ENCODE measurements at places on chromosomes 11 and 22. TPM values are rescaled to one million over a fixed set of nuclear protein-coding genes. Genes with fewer than 3 reads are reported as not detected.
A peak's percentile ranks its signal among the peaks of the same experiment; 100 is the strongest.

Gene SHISAL1
- 0.26 TPM for total RNA-seq

Gene FERMT3
- total RNA-seq = 6.3 TPM

Gene FOXRED1
- total RNA-seq = 26.6 TPM

Gene ALKBH3
- total RNA-seq = 19.8 TPM

Gene ZNRF3
- total RNA-seq = 11.5 TPM

Gene SMTN
- 183 TPM for total RNA-seq

Gene CLCF1
- 18.0 TPM for total RNA-seq

Gene CCDC88B
- 11.7 TPM for total RNA-seq

Gene PRODH
- total RNA-seq = 1.7 TPM

Gene ACRV1
- not detected for total RNA-seq

Gene OR8D1
- total RNA-seq = not detected

Gene TESMIN
- total RNA-seq = 0.78 TPM

Gene FXYD6
- total RNA-seq = 28.6 TPM

Gene PPFIBP2
- 13.0 TPM for total RNA-seq

Gene MS4A10
- not detected for total RNA-seq

Gene TMPRSS5
- 0.16 TPM for total RNA-seq

Gene ROBO4
- total RNA-seq = 21.6 TPM

Gene HOATZ
- total RNA-seq = not detected

Gene KLHL35
- total RNA-seq = 1.4 TPM

GRCh38 chr11:127345819-127346459 lies 345.4 kb upstream of the KIRREL3 start:
- no peak for DNase-seq

GRCh38 chr11:127274328-127274676 lies 273.7 kb upstream of the KIRREL3 start:
- no peak for DNase-seq

DNA sequence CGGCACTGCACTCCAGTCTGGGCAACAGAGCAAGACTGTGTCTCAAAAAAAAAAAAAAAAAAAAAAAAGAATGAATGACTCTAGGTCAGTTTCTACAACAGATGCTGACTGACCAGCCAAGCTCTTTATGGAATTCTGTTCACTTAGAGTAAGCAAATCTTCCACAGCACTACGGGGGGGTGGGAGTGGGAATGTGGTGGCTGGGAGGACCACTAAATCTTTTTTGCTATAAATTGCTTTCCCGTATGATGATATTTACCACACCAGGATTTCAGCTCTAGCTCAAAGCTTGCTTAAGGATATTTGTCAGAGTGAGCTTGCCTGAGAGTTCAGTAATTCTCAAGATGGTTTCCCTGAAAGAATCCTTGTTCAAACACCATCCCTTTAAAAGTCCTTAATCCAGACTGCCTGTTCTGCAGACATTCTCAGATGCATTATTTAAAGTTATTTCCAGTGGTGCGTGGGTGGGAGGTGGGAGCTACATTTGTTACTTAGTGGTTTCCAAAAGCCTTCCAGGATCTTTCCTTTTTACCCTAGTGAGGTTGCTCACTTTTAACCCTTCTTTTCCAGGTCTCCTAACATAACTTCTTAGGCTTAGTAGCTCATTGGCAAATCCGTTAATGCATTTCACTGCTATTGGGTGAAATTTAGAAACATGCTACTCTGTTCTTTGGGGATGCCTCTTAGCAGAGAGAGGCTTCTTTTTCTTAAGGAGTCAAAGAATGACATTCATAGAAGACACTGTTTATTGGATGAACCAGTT lies 65.9 kb downstream of the UBASH3B start:
- DNase-seq = no peak

- DNase-seq = no peak
Observed at GRCh38 chr22:33012833-33013450, 45.2 kb downstream of the SYN3 start.

DNA sequence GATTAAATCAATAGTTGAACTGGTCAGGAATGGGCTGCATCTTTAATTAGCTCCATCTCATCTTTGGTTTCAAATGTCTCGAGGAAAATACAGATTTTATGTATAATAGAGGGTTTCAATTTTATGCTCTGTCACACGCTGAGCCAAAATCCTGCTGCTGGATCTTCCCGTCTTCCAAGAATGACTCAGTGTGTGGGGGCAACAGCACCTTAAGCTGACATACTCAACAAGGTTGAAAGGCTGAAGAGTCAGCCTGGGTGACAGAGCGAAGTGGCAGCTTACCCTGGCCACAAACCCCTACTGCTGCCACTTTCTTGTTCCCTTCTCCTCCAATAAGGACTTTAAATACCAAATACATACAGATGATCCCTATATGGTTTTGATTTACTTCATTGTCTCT lies 9.0 kb upstream of the PCF11 start:
- DNase-seq = no peak

GRCh38 chr22:35231585-35232084 lies 25.7 kb upstream of the HMGXB4 start:
- DNase-seq = no peak

DNA sequence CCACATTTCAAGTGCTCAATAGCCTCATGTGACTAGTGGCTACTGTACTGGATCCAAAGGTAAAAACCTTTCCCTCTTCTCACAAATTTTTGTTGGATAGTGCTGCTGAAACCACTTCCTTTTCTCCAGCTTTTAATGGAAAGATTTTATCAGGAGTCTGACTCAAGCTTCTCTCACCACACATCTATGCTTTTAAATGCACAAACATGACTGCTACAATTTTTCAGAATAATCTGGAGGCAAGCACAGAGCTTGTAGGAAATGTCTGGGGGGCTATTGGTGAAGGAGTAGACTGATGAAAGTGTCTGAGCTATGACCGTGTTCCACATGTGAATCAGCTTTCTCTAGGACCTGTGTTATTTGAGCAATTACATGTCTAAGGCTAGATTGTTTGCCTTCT lies 101.1 kb upstream of the FAT3 start:
- no peak for DNase-seq

GRCh38 chr11:765802-766091 lies 11.5 kb downstream of the GATD1 start:
- DNase-seq = no peak

- no peak for DNase-seq
Observed at GRCh38 chr11:43574949-43575912, 105.3 kb upstream of the HSD17B12 start.

GRCh38 chr11:3164138-3164551 lies 965 bp downstream of the OSBPL5 start:
- DNase-seq = no peak

DNA sequence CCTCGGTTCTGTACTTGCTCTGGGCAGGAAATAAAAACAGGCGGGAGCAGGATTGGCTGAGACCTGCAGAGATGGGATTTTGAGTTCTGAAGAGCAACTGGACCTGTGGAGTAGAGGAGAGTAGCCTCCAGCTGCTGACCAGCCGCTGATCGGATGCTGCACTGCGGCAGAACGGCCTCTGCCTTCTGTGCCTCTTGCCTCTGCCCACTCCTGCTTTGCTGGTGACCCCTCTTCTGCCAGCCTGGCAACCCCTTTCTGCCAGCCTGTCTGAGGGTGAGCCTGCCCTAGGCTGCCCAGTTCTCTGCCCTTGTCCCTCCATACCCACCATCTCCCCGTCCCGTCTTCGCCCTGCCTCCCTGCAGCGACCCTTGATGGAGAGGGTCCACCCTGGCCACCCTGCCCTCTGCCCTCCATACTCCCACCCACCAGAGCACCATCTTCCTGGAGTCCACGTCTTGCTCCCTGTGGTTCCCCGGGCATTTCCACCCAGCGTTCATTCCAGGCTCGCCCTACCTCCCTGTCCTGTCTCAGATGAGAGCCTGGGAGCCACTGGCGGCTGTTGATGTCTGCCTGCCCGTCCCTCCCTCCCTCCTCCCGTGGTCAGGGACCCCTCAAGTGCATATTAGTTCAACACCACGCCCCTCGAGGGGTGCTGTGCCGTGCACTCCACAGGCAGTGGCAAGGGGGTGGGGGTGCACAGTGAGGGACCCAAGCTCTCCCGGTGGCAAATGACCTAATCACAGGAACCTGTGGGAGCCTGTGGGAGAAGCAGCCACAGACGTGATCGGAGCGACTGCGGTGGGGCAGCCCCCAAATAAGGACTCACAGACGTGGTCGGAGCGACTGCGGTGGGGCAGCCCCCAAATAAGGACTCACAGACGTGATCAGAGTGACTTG lies 863.3 kb downstream of the TBC1D22A start:
- peak; percentile 44 for DNase-seq

- DNase-seq = no peak
Observed at GRCh38 chr22:48153726-48154125, 1391.3 kb downstream of the TBC1D22A start.

GRCh38 chr11:83401506-83402225 lies 115.5 kb upstream of the CCDC90B start:
- DNase-seq = no peak

- no peak for DNase-seq
Observed at GRCh38 chr22:35844886-35845285, 127.2 kb downstream of the APOL5 start.

GRCh38 chr11:115287266-115287665 lies 216.9 kb downstream of the CADM1 start:
- no peak for DNase-seq

GRCh38 chr11:122976061-122976733 lies 5.4 kb downstream of the BSX start:
- no peak for DNase-seq

DNA sequence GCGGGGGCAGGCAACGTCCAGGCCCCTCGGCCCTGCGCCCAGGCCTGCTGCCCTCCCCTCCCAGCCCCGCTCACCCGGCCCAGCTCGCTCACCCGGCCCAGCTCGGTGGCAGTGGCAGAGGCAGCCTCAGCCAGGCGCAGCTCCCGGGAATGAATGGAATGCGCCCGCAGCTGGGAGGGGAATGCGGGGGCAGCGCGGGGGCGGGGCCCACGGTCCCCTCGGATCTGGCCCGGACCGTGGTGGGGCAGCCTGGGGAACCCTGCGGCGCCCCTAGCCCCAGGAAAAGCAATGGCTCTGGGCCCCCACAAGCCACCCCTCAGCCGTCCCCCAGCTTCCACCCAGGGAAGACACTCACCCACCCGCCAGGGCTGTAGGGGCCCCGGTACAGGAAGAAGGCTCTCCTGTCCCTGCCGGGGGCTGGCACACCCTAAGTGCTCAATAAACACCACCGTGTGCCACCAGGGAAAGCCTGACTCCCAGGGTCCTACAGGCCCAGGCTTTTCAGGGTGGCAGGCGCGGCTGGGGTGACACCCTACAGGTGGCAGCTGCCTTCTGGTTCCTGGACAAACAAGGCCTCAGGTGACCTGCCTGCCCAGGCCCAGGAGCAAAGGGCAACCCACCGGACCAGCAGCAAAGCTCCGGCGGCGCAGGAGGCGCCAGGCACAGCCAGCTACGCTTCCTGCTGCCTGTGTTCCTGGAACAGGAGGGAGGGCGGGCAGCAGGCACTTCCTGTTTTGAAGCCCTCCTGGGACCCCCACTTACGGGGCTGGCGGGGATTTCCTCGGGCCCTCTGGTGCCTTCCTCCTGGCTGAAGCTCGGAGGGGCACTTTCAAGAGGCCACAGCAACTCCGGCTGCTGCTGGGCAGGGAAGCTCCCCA lies 13.8 kb downstream of the PLXNB2 start:
- no peak for DNase-seq

DNA sequence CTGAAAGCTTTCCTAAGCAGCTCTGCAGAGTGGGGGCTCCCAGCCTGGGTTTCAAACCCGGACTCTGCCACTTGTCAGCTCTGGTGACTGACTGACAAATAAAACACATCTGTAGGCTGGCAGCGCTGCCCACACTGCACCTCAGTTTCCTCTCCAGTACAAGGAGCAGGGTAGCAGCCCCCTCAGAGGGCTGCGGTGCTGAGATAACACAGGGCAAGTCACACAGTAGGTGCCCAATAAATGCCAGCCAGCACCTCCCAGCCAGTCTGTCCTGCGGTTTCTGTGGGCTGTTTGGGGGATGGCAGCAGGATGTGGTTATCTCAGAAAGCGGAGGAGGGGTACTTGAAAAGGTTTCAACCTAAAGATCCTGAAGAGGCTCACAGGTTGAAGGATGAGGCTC lies 1.5 kb downstream of the SYT12 start:
- DNase-seq = no peak

DNA sequence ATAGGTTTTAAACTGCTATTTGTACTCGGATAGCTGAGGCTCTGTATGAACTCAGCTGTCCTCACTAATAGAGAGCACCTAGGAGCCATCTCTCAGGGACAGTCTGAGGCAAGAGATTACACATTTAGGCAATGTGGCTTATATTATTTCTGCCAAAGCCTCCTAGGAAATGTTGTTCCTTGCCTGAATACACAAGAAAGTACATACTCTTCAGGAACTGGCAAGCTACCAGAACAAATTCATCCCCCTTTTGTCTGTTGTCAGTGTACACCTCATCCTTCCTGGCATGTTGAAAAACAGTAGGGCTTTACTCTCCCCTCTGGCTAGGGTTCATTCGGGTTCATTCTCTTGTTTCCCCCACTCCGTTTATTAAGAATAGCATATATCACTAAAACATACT lies 615.9 kb upstream of the FAT3 start:
- DNase-seq = no peak

- DNase-seq = no peak
Observed at GRCh38 chr11:66856496-66857233, at the start of gene LRFN4. TSS of gene LRFN4 (plus strand) at chr11:66857064. CDS start at chr11:66857745, 681 bp downstream.

GRCh38 chr11:118198370-118198769 lies 21.9 kb upstream of the SCN2B start:
- DNase-seq = peak; percentile 80

- no peak for DNase-seq
Observed at GRCh38 chr22:17794726-17795542, 20.7 kb upstream of the BID start.

DNA sequence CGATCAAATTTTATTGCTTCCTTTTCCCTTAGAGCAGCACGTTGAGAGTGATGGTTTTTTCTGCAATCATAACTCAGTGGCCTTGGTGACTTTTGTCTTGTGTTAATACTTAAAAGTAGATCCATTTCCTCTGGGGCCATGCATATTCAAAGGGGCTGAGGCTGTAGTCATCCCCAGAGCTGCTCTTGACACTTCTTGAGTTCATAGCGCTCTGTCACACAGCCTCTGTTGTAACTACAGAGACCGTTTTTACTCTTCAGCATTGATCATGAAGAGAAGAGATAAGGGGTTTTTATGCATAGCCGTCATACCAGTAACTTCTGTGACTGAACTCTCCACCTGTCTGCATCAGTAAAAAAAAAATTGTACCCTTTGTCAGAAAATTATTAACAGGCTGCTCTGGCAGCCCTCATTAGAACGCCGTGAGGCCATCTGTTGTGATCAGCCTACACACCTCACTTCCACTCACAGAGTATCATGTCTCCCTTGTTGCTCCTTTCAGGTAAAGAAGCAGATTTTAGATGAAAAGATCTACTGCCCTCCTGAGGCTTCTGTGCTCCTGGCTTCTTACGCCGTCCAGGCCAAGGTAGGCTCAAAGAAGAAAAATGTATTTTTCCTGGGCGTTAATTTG lies 38.4 kb downstream of the NF2 start:
- DNase-seq = no peak

- peak; percentile 96 for DNase-seq
Observed at GRCh38 chr22:35638410-35638809, 9.8 kb upstream of the APOL6 start.

- DNase-seq = no peak
Observed at GRCh38 chr11:61004180-61004611, 32.7 kb downstream of the CD6 start.
